PC-9 (cell line): ENCODE measurements at places on chromosomes 5 and 9. TPM values are rescaled to one million over a fixed set of nuclear protein-coding genes. Genes with fewer than 3 reads are reported as not detected.

- DNase-seq: no peak
These were observed 88.0 kb downstream of the PDZD2 start for GRCh38 chr5:31726952-31727351.

DNA sequence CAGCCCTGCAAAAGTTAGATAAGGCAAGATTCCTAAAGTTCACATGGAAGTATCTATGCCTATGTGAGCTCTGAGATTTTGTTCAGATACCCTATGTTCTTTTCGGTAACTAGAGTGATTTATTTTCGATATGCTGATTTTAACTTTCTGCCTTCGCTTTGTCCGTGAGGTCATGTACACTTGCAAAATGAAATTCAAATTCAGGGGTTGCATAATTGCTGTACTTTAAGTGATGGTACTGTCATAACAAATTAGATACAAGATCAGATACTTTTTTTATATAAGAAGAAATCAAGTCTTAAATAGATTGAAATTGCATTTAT is 350 bp upstream of the ECPAS start:
- no peak for DNase-seq

The SPRY4 gene
- 6.9 and 11.0 TPM in 2 replicates for total RNA-seq

The ALDH1A1 gene
- 2.3 and 3.7 TPM in 2 replicates for total RNA-seq

The HSPA4 gene
- total RNA-seq: 105 and 140 TPM in 2 replicates

The GFPT2 gene
- total RNA-seq: 22.5 and 24.4 TPM in 2 replicates

The MXD3 gene
- total RNA-seq: 50.0 and 54.8 TPM in 2 replicates
